ENCODE measurements at places on chromosomes 2 and 18.
A peak's percentile ranks its signal among the peaks of the same experiment; 100 is the strongest.

DNA sequence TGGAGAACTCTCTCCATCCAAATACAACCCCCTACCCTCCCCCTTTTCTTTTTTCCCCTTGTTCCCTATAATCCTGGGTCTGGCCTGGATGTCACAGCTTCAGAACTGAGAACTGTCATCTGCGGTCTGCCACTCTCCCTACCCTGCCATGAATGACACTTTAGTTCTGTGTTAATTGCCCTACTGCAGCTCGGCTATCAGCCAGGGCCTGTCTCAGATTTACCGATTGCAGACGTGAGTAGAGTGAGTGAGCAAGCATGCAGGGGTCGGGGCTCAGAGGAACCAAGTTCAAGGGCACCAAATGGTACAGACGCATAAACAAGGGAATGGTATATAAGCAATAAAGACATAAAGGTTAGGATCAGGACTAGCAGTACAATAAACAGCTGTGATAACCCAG lies 967.8 kb downstream of the BCL11A start:
- DNase-seq = peak; percentile 23

GRCh38 chr2:464562-465309 lies 176.8 kb upstream of the ALKAL2 start:
- DNase-seq = no peak

GRCh38 chr2:206683546-206683945 lies 34.6 kb downstream of the DYTN start:
- no peak for DNase-seq

DNA sequence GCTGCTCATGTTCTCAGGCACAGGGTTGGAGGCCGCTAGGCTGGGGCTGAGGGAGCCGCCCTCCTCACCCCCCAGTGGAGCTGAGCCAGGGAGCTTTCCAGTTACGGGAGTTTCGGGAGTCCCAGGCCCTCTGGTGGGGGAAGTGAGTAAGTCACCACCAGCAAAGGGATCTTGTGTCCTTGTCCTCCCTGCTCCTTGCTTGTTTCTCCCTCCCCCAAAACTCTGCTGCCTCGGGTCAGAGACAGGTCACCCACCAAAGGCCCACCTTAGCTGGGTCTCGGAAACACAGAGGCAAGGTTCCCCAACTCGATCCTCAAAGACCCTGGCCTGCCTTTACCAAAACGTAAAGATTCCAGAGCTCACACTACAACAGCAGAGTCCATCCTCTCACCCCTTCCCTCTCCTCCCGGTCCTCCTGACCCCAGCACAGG lies 60.5 kb upstream of the POMC start:
- no peak for DNase-seq

DNA sequence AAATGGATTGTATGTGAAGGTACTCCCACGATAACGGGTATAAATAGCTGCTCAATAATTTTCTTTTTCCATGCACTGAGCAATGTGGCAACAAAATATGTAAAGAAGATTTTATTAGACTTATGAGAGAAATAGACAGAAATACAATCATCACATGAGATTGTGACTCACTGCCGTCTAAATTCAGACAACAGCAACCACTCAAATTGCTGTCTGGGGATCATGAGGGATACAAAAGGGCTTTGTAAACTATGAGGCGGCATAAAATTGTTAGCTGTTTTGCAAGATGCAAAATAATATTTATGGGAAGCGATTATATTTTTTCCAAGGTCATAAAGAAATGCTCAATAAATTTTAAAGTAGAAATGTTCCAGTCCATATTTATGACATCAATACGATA lies 259.1 kb upstream of the AGAP1 start:
- DNase-seq = no peak

GRCh38 chr2:235848055-235848454 lies 320.1 kb downstream of the GBX2 start:
- no peak for DNase-seq

GRCh38 chr18:9708057-9708433 lies at the start of gene RAB31:
TSS of gene RAB31 (plus strand) at chr18:9708301. CDS start at chr18:9708406, 105 bp downstream.
- DNase-seq = no peak

GRCh38 chr2:120091436-120091835 lies 78.6 kb downstream of the EPB41L5 start:
- DNase-seq = no peak

DNA sequence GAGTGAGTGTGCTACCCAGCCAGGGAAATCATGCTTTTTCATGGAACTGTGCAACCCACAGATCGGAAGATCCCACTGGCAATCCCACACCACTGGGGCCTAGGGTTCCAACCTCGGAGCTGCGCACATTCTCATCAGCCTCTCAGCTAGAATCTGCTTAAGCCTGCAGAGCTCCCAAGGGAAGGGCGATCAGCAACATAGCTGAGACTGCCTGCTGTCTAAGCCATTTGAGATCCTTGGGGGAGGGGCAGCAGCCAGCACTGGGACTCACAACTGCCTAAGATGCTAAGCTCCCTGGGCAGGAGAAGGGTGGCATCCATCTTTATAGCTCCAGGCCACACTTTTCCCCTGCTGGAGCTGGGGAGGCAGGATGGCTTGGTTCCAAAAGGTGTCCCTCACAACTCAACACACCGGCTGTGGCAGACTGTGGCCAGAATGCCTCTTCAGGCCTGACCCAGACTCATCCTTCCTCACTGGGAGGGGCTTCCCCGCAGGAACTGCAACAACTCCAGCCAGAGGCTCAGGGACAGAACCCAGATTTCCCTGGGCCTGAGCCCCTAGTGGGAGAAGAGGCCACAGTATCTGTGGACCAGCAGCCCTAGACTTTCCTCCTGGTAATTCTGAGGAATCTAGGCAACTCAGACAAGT lies 1133.3 kb upstream of the PIK3C3 start:
- DNase-seq = no peak

DNA sequence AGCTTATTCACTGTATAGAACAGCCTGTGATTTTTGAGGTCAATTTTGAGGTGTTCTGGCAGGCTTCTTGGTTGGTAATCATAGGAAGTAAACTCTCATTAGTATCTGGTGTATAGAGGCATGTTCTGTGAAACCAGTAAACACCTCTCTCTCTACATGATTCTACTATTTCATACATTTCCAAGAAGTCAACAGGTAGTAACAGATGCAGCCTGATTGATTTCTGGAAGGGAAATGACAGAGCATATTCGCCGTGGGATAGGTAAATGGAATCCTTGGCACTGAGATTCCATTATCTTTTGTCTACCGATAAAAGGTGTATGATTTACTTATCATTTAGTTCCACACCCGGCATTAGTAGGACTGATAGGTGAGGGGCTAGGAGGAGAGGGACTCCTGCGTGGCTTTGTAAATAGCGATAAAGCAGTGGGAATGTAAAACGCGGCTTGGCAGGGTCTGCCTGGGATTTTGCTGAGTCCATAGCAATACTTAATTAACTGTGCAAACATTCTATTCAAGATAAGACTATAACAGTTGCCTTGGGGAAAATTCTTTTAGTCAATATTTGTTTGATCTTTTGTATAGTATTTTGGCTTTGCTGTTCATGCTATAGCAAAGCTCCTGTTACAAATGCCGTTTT lies 32.3 kb downstream of the LYPD6B start:
- no peak for DNase-seq

- no peak for DNase-seq
These were observed 244.9 kb downstream of the HDAC4 start for GRCh38 chr2:239155806-239156480.

Measured in NCI-H774 (cell line).